ENCODE measurements at places on chromosomes 1 and 21.
A peak's percentile ranks its signal among the peaks of the same experiment; 100 is the strongest.

DNA sequence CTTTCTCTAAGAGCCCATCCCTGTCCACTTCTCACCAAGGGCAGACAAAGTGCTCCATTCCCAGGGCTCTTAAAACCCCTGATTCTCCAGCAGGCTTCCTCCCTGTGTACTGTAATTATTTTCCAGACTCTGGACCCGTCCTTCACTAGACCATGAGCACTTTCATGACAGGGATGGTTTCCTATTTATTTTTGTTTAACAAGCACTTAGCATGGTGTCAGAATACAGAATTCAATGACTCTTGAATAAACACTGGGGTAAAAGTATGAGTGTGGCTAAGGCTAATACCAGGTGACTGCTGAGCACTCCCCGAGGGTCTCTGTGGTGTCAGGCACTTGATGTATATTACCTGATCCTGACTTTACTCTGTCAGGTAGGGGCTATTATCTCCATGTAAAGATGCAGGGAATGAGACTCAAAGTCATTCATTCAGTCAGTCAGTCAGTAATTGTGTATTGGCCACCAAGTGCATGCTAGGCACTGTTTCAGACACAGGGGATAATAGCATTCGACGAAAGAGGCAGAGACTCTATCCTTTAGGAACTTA lies 47.2 kb downstream of the C1orf21 start:
- no peak for DNase-seq

DNA sequence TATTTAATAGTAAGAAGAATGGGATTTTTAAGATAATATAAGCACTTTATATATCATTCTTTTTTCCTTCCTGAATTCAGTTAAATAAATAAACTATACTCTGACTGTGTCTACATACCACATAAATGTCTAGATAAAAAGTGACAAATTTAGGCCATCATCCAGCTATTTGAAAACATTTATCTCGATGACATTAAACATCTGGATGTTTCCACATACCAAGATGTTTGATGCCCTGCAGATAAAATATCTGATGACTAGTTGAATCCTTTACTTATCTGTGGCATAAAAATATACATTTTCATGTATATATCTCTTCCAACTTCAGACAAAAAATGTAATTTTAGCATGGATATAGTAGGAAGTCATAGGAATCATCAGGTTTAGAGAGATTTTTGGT lies 348.3 kb downstream of the DPYD start:
- no peak for DNase-seq

- DNase-seq = no peak
Observed at GRCh38 chr1:93670141-93670540, 11.5 kb downstream of the BCAR3 start.

DNA sequence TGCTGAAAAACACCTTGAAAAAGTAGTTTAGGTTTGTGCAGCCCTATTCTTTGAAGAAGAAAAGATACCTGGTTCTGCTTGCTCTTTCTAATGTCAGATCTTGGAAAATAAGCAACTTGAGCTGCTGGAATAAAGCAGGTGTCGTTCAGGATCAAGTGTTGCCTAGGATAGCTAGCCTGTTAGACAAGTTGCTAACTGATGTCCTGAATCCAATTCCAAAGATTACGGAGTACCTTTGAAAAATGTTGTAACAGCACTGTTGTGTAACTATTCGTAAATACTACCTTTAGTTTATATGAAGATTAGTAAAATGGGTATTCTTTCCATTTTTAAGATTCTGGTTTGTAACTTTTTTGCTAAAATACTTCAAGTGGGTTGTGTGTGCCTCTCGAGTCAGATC lies 151.5 kb downstream of the CLEC20A start:
- DNase-seq = no peak

GRCh38 chr21:28832013-28832714 lies 160.5 kb downstream of the LTN1 start:
- DNase-seq = peak; percentile 59

DNA sequence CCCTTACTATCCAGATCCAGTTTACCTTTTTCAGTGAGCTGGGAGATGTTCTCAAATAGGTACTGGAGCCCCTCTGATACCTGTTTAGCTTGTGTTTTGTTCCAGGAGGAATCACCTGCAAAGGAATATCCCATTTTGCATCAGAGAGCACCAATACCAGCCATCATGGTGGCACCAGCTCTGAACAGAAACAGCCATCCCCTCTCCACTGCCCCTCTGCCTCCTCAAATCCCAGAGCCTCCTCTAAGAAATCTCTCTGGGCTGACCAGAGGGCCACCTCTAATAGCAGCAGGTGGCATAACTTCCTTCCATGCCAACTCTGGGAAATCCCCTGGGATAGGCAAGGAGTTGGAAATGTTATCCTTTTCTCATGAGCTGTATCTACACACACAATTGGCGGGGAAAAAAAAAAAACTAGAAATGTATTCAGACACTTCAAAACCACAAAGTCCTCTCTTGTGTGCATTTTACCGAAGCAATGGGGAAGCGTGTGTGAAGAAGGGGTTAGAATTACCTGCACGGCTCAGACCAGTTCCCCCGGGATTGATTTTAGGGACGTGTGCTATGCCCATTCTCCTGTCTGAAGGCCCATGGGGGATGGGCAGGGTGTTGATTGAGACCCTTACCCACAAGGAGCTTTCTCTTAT lies 2.4 kb downstream of the PGLYRP4 start:
- DNase-seq = no peak

- DNase-seq = no peak
Observed at GRCh38 chr1:179807291-179807690, 64.2 kb downstream of the FAM163A start.
